ENCODE measurements at places on chromosomes 3 and 15.

- no peak for DNase-seq
Measured at GRCh38 chr3:55588146-55588765, 101.2 kb upstream of the WNT5A start.

GRCh38 chr15:70436428-70436827, 326.9 kb downstream of the UACA start:
- DNase-seq, result no peak

DNA sequence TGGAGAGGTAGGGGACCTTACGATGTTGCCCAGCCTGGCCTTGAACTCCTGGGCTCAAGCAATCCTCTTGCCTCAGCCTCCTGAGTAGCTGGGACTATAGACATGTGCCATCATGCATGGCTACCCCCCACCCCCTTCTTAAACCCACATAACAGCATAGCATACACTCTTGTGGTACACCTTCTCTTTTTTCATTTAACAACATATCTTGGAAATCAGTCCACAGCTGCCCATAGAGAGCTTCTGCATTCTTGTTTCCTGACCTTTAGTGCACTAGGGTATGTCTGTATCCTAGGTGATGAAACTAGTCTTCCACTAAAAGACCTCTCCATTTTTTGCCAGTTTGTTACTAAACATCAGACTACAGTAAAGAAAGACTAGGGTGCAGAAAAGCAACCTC, 33.0 kb downstream of the SLC28A1 start:
- no peak for DNase-seq

DNA sequence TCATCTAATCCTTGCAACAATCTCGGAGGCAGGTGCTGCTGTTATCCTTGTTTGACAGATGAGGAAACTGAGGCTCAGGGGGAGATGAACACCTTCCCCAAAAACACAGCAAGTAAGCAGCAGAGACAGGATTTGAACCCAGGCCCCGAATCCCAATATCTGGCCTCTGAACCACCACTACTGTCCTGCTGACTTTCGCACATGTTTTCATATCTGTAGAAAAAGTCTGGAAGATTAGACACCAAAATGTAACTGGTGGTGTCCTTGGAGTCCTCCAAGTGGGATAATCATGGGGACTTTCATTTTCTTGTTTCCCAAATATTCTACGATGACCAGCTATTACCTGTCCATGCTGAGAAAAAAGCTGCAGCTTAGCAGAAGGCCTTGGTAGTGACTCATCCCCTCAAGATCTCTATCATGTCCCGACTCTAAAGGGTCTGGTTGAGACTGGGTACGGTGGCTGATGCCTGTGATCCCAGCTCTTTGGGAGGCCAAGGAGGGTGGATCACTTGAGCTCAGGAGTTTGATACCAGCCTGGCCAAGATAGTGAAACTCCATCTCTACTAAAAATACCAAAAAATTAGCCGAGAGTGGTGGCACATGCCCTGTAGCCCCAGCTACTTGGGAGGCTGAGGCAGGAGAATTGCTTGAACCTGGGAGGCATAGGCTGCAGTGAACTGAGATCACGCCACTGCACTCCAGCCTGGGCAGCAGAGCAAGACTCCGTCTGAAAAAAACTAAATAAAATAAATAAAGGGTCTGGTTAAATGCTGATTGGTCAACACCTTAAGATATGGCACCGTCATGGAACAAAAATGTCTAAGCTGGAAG, 8.6 kb downstream of the IRAK2 start:
- no peak for DNase-seq

DNA sequence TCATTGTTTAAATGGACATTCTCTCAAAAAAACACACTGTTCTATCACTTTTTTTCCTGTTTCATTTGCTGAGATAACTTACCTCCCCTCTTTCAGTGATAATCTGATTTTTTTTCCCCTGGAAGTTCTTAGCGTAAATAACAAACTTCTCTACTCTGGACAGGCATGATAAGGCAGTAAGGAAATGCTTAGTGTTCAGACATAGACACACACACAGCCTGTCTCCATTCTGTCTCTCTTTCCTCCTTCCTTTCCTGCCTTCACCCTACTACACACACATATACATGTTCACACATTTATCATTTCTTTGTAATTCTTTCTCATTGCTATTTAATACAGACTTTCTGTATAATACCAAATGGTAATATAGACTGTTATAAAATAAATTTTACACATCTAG, 470.8 kb upstream of the ROBO1 start:
- DNase-seq, result no peak

DNA sequence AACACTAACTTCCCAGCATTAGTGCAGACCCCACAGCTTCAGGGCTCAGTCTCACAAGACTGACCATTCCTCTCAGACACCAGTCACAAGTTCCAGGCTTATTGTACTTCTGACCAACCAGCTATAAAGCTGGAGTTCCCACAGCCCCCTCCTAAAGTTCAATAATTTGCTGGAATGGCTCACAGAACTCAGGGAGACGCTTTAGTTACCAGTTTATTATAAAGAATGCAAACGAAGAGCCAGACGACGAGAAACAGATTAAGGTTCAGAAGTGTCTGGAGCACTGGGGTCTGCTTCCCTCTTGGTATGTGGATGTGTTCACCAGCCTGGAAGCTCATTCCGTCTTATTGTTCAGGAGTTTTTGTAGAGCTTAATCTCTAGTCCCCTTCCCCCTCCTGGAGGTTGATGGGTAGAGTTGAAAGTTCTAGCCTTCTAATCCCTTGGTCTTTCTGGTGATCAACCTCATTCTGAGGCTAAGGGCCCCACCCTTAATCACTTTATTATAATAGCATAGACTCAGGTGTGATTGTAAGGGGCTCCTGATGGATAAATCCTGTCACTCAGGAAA, 4.8 kb upstream of the CSRNP1 start:
- DNase-seq, result no peak

GRCh38 chr3:184727357-184728009, 15.6 kb upstream of the MAGEF1 start:
- peak; percentile 8 for DNase-seq

GRCh38 chr3:45135959-45136358, 10.2 kb downstream of the CDCP1 start:
- DNase-seq, result no peak

- no peak for DNase-seq
Measured at GRCh38 chr3:143910756-143911155, 60.9 kb upstream of the DIPK2A start.

DNA sequence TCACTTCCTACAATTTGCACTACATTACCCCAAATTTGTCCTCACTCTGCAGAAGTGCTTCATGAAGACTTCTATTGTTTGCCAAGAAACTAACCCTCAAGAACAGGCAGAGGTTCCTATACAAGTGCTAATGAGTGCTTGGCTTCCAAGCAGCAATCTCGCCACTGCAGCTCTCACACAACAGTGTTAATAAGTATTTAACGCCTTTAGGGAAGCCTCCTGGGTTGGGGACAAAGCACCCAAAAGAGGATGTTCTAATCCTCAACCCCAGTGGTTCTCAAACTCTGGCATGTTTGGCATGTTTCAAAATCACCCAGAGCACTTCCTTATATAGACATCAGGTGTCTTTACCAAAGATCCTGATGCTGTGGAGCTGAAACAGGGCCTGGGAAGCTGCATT, 64.6 kb downstream of the ZIC4 start:
- no peak for DNase-seq

GRCh38 chr3:49454458-49454857, 15.6 kb upstream of the DAG1 start:
- no peak for DNase-seq

DNA sequence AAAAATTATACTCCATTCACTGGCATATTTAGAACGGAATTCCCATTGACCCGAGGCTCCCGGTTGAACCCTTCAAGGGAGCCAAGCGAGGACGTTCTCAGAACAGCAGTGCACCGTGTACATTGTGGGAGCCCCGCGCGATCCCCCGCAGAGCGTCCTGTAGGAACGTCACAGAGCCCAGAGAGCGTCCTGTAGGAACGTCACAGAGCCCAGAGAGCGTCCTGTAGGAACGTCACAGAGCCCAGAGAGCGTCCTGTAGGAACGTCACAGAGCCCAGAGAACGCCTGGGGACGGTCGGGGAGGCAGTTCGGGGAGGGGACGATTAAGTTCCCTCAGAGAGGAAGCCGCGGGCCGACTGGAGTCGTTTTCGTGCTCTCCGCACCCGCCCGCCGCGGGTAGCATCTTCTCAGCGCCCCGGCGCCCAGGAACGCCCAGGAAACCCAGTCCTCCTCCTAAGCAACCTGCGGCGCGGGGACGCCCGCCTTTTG, 506 bp upstream of the ATP1B3 start:
- DNase-seq, result no peak

GRCh38 chr3:139122221-139122581, 77.5 kb upstream of the PRR23C start:
- no peak for DNase-seq

DNA sequence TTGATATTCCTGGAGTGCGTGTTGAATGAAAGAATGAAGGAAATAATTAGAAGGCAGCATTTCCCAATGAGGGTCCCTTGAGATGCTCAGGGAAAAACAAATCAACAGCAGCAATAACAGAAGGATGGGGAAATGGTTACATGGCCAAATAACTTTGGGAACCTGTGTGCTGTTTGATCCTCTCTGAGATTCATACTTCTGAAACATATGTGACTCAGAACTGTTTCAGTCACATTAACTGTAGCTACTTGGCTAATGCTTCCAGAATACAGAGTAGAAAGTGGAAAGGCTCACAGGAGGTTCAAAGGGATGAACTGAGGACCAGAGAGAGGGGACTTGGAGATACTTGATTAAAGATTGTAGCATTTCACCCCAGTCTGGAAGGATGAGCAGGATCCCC, 258.2 kb downstream of the SLCO3A1 start:
- DNase-seq, result no peak

DNA sequence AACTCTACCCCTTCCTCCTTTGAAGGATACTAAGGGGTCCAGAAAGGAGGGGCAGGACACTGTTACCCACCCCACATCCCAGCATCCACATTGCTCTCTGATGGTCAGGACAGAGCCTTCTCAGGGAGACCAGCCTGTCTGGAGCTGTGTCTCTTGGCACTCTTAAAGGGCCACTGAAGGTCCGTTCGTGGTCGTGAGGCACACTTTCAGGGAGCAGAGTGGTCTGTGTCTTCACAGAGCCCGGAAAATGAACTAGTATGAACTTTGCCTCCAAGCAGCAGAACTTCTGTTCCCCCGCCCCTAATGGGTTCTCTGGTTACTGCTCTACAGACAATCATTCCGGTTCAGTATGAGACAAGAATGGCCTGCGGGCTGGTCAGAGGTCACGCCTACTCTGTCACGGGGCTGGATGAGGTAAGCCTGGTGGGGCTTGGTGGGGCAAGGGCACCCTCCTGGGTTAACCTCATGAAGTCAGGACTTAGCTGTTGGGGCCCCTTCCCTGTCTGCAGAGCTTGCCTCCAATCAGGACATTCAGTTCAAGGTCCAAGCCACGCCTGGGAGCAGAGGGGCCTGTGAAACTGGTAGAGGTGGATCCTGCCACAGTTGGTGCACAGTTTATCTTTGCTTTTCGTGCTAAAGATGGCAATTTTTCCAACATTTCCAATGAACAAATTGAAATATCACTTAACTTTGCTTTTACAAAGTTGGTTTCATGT, 33.2 kb downstream of the CAPN3 start:
- no peak for DNase-seq

- no peak for DNase-seq
Measured at GRCh38 chr3:99543796-99544195, 94.6 kb upstream of the COL8A1 start.

DNA sequence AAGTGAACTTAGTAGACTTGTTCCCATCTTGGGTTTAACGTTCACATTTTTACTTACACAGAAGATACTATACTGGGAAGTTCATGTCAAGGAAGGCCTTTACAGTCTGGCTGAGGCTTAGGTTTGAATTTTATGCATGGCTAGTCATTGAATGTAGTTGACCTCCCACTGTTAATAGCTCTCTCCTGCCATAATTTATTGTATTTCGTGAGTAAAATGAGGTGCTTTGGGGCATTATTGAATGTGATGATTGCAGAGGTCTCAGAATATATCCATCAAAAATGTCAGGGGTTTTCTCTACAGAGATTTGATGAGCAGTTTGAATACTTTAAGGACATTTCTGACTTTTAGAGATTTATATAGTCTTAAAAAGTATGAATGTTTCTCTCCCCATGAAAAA, 356.6 kb upstream of the GRM7 start:
- DNase-seq, result no peak

- DNase-seq, result no peak
Measured at GRCh38 chr15:94411846-94412245, 180.5 kb downstream of the MCTP2 start.

DNA sequence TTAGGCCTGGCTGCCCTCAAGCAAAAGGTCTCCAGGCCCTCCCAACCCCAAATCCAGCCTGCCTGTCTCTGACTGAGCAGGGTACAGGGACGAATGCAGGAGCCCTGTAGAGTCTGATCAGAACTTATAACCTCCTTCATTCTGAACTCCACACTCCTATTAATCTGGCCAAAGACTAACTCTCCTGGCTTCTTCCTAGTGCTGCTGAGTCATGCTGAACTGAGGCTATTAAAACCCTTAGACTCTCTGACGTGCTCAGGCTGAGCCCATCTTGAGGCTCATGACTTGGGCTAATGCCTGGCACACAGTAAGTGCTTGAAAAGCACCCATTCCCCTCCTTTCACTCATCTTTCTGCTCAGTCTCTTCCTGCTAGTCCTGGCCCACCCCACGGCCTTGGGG, 81.9 kb downstream of the NUP210 start:
- no peak for DNase-seq

- DNase-seq, result no peak
Measured at GRCh38 chr15:69380726-69381105, 33.4 kb upstream of the KIF23 start.

- no peak for DNase-seq
Measured at GRCh38 chr15:50234764-50235163, 30.8 kb downstream of the HDC start.

GRCh38 chr3:64832098-64832497, 144.3 kb upstream of the ADAMTS9 start:
- DNase-seq, result no peak

DNA sequence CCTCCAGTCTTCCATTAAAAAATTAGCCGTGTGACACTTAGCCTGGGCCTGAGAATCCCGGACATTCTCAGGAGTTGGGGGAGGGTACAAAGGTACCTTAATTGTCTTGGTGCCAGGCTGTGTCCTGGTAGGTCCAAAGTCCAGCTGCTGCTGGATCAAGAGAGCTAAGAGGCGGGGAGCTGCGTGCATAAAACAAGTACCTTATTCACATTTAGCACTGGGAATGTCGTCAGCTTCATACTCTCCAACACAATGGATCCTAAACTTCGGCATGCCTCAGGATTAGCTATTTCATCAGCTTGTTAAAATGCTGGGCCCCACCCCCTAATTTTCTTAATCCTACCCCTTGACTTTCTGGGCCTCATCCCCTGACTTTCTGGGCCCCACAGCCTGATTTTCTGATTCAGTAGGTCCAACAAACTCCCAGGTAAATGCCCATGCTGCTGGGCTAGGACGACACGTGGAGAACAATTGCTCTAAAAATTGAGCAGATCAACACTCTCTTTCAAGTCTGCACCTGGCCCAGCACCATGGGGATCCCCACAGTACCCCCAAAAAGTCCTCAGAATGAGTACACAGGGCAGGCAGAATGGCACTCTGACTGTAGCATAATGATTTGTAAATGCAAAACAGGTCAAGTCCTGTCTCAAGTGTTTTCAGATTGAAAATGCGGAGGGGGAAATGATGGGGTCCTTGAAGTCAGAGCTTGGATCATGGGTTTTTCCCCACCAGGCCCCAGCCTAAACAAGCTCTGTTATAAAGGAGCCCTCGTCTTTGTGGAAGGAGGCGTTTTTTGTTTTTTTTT, 5.6 kb upstream of the AEN start:
- DNase-seq, result no peak

- DNase-seq, result no peak
Measured at GRCh38 chr15:78796510-78796909, 14.8 kb downstream of the ADAMTS7 start.

GRCh38 chr3:17908399-17909191, 166.2 kb upstream of the TBC1D5 start:
- no peak for DNase-seq

- no peak for DNase-seq
Measured at GRCh38 chr15:51371266-51371665, 29.8 kb downstream of the GLDN start.

All from stimulated activated CD4-positive, alpha-beta T cell treated with anti-CD3 and anti-CD28 coated beads, TNF-alpha, amount 100 ng/mL, for 1 hour (primary cell).